GF-D8 (cell line): ENCODE measurements at places on chromosomes 13 and 19.

GRCh38 chr13:97122381-97122996 lies 99.6 kb upstream of the MBNL2 start:
- no peak for DNase-seq

DNA sequence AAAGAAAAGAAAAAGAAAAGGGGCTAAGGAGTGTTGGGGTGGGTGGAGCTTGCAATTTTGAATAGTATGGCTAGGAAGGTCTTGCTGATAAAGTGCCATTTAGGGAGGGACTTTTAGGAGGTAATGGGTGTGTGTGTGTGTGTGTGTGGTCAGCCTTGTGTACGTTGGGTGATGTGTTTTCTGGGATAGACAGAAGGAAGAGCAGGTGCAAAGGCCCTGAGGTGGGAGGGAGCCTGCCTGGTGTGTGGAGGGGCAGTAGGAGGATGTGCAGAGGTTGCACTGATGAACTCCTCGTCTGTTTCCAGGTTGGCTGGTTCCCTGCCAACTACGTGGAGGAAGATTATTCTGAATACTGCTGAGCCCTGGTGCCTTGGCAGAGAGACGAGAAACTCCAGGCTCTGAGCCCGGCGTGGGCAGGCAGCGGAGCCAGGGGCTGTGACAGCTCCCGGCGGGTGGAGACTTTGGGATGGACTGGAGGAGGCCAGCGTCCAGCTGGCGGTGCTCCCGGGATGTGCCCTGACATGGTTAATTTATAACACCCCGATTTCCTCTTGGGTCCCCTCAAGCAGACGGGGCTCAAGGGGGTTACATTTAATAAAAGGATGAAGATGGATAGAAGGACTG lies 30.5 kb upstream of the ADGRE1 start:
- no peak for DNase-seq

GRCh38 chr13:33612641-33613638 lies 205.0 kb upstream of the RFC3 start:
- DNase-seq, result no peak

GRCh38 chr19:51708811-51709210 lies 15.0 kb downstream of the HAS1 start:
- DNase-seq, result no peak

DNA sequence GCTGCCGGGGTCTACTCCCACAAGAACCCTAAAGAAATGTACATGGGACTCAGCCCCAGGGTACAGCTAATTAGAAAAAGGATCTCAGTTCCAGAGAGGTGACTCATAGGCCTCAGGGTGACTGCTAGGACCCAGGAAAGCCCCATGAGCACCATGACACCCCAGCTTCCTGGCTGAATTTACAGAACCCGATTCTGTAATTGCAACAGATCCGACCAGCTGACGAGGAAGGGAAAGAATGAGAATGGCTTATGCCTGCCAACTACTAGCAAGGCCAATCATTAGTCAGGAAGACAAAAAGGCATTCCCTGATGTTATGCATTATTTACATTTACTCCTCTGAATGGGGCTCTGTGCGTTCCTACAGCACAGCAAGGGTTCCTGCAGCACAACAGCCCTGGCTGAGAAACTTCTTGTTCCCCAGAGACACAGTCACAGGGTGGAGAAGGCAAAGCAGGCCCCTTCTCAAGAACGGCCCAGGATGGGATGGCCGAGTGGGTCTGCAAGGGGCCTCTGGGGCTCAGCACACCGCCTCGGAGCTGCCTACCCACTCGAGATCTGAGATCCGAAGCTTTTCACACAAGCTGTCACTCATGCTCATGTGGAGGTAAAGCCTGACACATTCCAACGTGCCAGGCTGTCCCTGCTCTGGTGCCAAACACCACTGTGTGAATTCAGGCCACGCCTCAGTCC lies 27.2 kb downstream of the PBX4 start:
- DNase-seq, result peak; percentile 12

- DNase-seq, result peak; percentile 61
These were observed 9.2 kb upstream of the CEACAM18 start for GRCh38 chr19:51469162-51469561.

- DNase-seq, result no peak
These were observed 25.4 kb downstream of the LYL1 start for GRCh38 chr19:13077240-13077639.

- no peak for DNase-seq
These were observed 28.0 kb downstream of the AKT2 start for GRCh38 chr19:40257096-40257517.

DNA sequence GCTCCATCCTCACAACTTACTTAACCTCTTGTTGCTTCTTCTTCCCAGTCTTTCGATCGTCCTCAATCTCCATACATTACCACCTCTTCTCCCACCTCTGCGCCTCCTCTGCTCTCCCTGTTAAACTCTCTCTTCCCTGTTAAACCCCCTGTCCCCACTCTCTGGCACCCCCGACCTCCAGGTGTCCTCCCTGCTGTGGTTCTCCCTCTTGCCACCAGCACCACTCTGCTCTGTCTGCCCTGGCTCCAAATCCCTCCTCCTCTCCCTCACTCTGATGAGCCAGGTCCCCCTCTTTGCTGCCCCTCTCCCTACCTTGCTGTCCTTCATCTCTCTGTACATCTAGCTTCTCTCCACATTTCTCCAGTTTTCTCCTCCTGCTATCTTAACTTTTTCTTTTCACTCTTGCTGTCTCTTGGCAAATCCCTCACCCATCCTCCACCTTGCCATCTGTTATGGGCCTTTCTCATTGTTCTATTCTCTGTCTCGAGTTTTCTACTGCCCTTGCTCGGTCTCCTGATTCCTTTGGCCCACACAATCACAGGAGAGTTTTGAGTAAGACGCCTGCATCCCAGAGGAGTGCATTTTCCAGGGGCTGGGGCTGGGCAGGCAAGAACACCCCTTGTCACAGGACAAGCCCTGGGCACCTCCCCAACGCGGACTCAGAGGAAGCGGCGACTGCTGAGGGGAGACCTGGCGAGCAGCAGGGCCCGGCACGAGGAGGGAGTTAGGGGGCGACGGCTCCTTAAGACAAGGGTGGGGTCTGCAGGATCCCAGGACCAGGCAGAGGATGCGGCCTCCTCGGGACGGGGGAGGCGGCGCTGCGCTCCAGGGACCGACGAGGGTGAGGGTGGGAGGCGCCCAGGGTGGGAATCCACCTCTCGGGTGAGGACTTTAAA lies 21.4 kb upstream of the ERVV-1 start:
- DNase-seq, result no peak

GRCh38 chr13:75633285-75633684 lies 2.8 kb upstream of the LMO7 start:
- DNase-seq, result no peak
